ENCODE measurements at places on chromosomes 2 and 18.
A peak's percentile ranks its signal among the peaks of the same experiment; 100 is the strongest.

DNA sequence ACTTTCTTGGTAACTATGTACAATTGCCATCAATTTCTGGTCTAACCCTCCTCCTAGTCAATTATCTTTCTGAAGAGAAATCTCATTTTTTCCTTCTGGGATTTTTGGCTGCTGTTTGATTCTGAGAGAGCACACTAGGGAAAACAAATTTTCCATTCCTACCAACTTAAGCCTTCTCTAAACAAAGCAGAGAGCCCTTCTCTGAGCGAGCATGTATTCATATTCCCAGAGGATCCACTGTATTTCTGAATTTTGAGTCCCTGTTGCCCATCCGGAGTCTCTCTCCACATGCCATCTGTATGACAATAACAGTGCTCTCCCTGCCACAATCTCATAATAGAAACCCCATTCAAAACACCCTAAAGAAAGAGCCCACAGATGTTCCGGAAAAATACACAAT lies 78.5 kb downstream of the MAIP1 start:
- DNase-seq, result no peak

DNA sequence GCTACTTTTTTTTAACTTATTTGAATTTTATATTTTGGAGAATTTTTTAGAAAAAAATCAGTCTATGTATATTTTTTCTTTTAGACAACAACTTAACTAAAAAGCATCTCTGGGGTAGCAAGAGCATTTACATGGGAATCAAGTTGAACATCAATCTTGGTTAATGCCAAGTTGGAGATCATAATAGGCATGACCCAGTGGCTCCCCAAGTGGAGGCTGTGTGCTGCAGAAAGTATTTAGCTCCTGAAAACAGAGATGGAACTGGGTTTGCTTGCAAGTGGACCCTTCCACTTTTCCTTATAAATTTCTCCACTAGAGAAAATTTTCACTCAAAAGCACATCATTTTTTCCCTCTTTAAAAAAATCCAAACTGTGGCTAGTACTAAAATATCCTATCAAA lies 23.9 kb upstream of the CAVIN2 start:
- no peak for DNase-seq

- DNase-seq, result no peak
Observed at GRCh38 chr2:118814368-118814767, 33.1 kb downstream of the EN1 start.

- no peak for DNase-seq
Observed at GRCh38 chr2:127664065-127664894, 11.1 kb downstream of the LIMS2 start.

GRCh38 chr18:73264562-73264921 lies 396.8 kb upstream of the NETO1 start:
- DNase-seq, result no peak

- peak; percentile 70 for DNase-seq
Observed at GRCh38 chr2:20666304-20667150, at the start of gene GDF7. Gene GDF7, plus strand, starts transcription at chr2:20667144. Its CDS starts 96 bp downstream, at chr2:20667240.

- no peak for DNase-seq
Observed at GRCh38 chr18:6052449-6052913, 157.2 kb upstream of the TMEM200C start.

- no peak for DNase-seq
Observed at GRCh38 chr2:100034431-100034830, 108.0 kb downstream of the AFF3 start.

DNA sequence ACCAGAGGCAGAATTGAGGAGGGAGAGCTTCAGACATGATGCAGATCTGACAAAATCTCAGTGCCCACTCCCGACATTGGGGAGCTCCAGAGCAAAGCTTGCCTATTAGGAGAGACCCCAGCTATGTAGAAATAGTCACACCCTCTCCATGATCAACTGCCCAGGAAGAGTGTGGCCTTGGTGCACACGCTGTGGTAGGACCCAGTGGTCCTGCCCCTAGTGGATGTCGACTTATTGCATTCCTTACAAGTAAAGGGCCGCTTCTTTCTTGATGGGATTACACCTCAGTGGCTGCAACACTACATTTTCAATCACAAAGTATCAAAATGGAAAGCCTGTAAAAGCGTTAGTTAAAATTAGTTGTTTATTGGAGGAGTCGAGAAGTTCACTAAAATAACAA lies 64.2 kb downstream of the VRK2 start:
- no peak for DNase-seq

- DNase-seq, result no peak
Observed at GRCh38 chr18:61569176-61569892, 236.1 kb downstream of the CDH20 start.

- DNase-seq, result no peak
Observed at GRCh38 chr18:4125224-4125623, 329.9 kb downstream of the DLGAP1 start.

DNA sequence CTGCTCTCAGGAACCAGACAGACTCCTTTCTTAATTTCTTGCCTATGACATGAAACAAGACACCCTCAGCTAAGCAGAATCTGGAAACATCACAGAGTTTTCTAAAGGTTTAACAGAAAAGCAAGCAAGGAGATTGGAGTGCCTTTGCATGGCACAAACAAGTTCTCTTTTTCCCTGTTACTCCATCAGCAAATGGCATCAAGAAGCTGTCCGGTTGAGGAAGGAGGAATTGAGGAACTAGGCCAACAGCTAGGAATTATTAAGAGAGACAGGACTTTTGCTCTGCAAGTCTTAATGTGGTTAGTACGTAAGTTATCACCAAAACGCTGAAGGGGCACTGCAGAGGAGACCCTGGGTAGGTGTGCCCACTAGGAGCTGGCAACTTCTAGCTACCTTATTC lies 53.2 kb downstream of the NEB start:
- no peak for DNase-seq

DNA sequence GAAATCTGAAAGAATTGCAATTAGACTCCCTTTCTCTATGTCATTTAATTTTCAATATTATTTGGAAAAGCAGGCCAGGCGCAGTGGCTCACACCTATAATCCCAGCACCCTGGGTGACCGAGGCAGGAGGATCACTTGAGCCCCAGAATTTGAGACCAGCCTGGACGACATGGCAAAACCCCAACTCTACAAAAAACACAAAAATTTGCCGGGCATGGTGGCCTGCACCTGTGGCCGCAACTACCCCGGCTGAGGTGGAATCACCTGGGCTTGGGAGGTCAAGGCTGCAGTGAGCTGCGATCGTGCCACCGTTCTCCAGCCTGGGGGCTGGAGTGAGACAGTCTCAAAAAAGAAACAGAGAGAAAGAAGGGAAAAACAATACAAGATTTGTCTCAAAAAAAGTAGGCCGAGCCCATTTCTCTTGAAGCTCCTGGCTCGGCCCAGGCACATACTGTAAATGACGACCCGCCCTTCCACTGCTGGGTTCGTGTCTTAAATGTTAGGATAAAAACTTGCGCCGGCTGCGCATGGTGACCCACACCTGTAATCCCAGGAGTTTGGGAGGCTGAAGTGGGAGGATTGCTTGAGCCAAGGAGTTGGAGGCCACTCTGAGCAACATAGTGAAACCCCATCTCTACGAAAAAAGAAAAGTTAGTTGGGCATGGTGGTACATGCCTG lies 31.1 kb upstream of the GPC1 start:
- DNase-seq, result no peak

GRCh38 chr2:10873790-10874437 lies 37.8 kb upstream of the KCNF1 start:
- DNase-seq, result no peak

GRCh38 chr2:42933824-42934254 lies 141.5 kb upstream of the HAAO start:
- no peak for DNase-seq

DNA sequence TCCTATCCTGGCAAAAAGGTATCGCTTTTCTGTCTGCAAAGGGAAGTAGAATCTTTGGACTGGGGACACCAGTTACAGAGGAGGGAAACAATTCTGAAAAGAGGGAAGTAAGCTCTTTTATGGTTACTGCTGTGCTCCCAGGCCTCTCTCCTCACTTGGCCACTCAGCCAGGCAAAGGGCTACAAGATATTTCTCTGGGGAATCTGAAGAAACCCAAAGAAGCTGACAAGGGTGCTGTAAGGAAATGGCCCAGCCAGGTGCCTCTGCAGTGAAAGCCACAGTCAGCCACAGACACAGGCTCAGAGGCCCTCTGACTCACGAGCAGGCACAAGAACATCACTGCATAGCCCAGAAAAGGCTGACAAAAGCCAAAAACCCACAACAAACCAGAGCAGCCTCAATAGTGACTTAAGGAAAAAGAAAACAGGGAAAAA lies 5.8 kb downstream of the HDLBP start:
- DNase-seq, result no peak

GRCh38 chr2:10365412-10365811 lies 62.7 kb downstream of the HPCAL1 start:
- no peak for DNase-seq

DNA sequence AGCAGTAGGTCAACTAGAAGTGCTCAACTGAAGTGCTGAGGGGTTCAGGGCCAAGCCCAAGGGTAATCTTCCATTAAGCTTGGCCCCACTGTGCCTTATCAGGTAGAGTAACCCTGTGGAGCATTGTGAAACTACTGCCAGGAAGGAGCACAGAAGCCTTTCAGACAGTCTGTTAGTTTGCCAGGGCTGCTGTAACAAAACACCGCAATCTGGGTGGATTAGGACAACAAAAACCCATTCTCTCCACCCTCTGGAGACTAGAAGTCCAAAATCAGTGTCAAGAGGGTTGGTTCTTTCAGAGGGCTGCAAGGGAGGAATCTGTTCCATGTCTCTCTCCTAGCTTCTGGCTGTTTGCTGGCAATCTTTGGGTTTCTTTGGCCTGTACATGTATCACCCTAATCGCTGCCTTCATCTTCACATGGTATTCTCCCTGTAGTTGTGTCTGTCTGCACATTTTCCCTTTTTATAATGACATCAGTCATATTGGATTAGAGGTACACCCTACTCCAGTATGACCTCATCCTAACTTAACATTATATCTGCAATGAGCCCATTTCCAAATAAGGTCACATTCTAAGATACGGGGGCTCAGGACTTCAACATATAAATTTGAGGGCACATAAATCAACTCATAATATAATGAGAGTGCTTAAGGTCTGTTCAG lies 21.2 kb downstream of the VIT start:
- DNase-seq, result no peak

GRCh38 chr2:27849558-27850205 lies 40.5 kb downstream of the RBKS start:
- DNase-seq, result no peak

- DNase-seq, result no peak
Observed at GRCh38 chr2:69390471-69390870, 3.4 kb upstream of the GFPT1 start.

- DNase-seq, result peak; percentile 70
Observed at GRCh38 chr2:64652231-64653108, 1.2 kb downstream of the SERTAD2 start.

- no peak for DNase-seq
Observed at GRCh38 chr18:35203067-35203466, 37.8 kb upstream of the ZNF397 start.

GRCh38 chr2:212505586-212505985 lies 33.0 kb downstream of the ERBB4 start:
- no peak for DNase-seq

GRCh38 chr18:50724751-50725151 lies 95.1 kb downstream of the MRO start:
- DNase-seq, result no peak

- DNase-seq, result no peak
Observed at GRCh38 chr18:56089612-56090258, 501.7 kb upstream of the TCF4 start.

- no peak for DNase-seq
Observed at GRCh38 chr2:104321116-104321795, 532.7 kb upstream of the POU3F3 start.

- DNase-seq, result no peak
Observed at GRCh38 chr2:144472911-144473310, 47.0 kb downstream of the ZEB2 start.

DNA sequence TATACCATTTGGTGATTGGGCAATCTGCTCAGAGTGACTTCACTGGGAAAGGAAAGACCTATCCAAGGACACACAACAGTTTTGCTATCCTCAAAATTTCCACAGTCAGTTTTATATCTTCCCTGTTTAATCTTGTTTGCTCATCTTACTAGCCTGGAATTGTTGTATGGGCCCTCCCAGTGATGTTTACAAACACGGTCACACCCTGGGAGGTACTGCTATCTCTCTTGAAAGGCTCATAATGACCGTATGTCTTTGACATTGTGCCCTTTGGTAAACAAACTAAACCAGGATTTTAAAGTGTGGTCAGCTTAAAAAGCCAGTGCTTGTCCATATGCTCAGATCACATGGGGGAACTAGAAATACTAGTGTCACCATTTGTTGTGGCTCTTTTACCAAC lies 277.0 kb downstream of the CDH2 start:
- DNase-seq, result no peak

GRCh38 chr2:37500031-37500430 lies 155.6 kb downstream of the QPCT start:
- DNase-seq, result no peak

DNA sequence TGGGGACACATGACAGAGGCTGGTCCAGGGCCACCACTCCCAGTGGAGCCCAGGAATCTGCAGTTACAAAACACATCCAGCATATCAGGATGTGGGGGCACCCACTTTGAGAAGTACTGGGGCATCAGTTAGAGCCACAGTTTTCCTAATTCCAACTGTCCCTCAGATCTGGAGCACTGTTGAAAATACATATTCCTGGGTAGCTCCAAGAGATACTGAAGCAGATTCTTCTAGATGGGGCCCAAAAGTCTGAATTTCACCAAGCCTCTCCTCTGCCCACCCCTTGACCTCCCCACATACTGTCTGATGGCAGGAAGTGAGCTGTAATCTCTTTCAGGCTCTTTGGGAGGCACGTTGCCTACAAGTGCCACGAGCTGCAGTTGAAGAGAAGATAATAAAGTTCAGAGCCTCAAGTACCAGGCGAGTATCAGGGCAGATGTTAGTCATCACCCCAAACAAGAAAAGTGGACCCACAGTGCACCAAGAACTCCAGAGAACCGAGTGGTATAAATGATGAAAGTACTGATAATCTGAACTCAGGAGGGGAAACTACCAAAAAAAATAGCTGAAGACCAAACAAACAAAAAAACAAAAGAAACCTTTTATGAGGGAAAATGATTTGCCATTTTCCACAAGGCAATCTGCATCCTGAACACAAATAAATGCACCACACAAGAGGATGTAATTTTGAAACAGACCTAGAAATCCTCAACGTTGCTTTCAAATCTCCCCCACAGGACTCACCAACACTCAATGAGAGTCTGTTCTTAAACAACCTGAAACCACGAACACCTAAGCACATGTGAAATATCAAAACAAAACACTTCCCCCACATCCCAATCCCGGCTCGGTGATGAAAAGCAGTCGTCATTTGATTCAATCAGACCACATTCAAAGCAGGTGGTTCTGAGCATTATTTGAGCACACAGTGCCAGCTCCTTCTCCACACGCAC lies 98.7 kb downstream of the TCF4 start:
- DNase-seq, result no peak

DNA sequence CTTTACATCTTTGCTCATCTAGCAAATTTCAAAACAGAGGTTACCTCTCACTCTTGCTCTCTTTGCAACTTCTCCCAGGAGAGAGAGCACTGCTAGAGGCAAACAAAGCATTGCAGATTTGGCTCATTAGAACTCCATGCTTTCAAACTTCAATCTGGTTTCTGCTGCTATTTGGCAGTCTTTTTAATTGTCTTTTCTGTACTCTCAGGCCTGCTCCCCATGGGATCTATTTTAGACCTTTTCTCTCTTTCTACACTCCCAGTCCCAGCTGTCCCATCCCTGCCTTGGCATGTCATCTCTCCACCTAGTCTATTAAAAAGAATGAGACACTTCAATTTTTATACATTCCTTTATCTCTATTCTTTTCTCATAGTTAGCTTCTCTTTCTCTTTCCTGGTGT lies 15.2 kb downstream of the KCNJ3 start:
- DNase-seq, result no peak

Data from liver (tissue), 10 donors.